ENCODE measurements at places on chromosomes 6 and 20. TPM values are rescaled to one million over a fixed set of nuclear protein-coding genes. Genes with fewer than 3 reads are reported as not detected.

Gene KHDC1
- 3.3 TPM for total RNA-seq

Gene GJA1
- total RNA-seq, result 0.06 TPM

Gene GSTA1
- total RNA-seq, result not detected

Gene TXNDC5
- 65.0 TPM for total RNA-seq

Gene RNF144B
- total RNA-seq, result 2.3 TPM

All from activated naive CD8-positive, alpha-beta T cell treated with anti-CD3 and anti-CD28 coated beads for 36 hours (primary cell).